Aorta (tissue), 5 donors: ENCODE measurements at places on chromosomes 7 and 10. TPM values are rescaled to one million over a fixed set of nuclear protein-coding genes. Genes with fewer than 3 reads are reported as not detected.

Gene PTF1A
- total RNA-seq, result not detected

Gene FGFR2
- total RNA-seq, result 13.1 TPM

Gene PRTFDC1
- total RNA-seq, result 9.2 TPM

Gene SEC31B
- 16.9 TPM for total RNA-seq

GRCh38 chr10:81096558-81096957, 558.9 kb downstream of the SH2D4B start:
- DNase-seq, result no peak

- no peak for DNase-seq
Measured at GRCh38 chr10:36721871-36722270, 403.5 kb upstream of the ANKRD30A start.

DNA sequence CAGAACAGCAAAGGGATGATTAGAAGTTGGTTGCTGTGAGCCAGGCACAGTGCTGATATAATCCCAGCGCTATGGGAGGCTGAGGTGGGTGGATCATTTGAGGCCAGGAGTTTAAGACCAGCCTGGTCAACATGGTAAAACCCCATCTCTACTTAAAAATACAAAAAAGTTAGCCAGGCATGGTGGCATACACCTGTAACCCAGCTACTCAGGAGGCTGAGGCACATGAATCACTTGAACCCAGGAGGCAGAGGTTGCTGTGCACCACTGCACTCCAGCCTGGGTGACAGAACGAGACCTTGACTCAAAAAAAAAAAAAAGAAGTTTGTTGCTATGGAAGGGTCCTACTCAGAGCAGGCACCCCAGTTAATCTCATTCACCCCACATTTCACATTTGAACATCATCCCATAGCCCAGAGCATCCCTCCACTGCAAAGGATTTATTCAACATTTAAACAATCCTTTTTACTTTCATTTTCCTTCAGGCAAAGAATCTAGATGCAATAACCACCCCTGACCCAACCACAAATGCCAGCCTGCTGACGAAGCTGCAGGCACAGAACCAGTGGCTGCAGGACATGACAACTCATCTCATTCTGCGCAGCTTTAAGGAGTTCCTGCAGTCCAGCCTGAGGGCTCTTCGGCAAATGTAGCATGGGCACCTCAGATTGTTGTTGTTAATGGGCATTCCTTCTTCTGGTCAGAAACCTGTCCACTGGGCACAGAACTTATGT, 4.1 kb downstream of the IL6 start:
- no peak for DNase-seq
